Inflammatory macrophage treated with lipopolysaccharide for 1 hour (primary cell): ENCODE measurements at places on chromosomes 16 and 17.

- peak; percentile 86 for DNase-seq
Measured at GRCh38 chr17:75077496-75078283, 10.1 kb upstream of the SLC16A5 start.

GRCh38 chr17:57166803-57167202, 81.8 kb downstream of the AKAP1 start:
- no peak for DNase-seq

GRCh38 chr17:39782980-39783379, 45.2 kb downstream of the GRB7 start:
- DNase-seq: no peak

GRCh38 chr16:24124291-24124690, 131.8 kb upstream of the CACNG3 start:
- DNase-seq: no peak

- DNase-seq: peak; percentile 47
Measured at GRCh38 chr16:81779536-81780320, 637 bp downstream of the PLCG2 start.

DNA sequence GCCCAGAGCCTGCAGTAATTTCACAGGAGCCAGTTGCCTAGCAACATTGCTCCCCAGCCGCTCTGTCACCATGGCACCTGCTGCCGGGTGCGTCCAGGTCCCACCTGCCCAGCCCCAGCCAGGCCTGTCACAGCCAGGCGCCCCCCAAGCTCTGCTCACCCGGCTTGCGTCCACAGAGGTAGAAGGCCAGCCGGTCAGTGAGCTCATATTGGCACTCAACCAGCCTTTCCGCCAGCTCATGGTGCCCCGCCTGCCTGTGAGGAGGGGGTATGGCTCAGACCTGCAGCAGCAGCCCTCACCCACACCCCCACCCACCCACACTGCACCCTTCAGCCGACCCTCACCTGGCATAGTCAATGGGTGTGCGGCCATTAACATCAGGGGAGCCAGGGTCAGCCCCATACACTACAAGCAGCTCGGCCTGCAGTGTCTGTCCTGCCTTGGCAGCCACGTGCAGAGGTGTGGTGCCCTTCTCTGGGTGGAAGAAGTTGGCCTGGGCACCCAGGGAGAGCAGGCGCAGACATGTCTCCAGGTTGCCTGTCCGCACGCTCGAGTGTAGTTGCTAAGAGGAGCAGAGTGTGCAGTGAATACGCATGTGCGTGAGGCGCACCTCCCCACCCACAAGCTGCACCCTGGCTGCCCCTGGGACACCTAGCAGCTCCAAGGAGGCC, 7.7 kb downstream of the GIT1 start:
- DNase-seq: no peak
